ENCODE measurements at places on chromosomes 13 and 19.

DNA sequence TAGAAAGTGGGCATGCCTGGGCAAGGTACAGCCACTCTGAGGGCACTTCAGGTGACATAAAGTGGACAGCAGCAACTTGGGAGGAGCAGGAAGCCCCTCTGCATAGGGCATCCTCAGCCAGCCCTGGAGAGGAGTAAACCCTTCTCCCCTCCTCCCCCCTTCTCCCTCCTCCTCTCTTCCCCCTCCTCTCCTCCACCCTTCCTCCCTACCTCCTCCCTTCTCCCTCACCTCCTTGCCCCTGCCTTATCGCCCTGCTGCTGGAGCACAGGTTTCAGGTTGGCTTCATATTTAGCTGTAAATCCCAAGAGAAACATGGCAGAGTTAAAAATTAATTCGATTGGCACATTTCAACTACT, 30.5 kb upstream of the ATP12A start:
- DNase-seq = no peak

DNA sequence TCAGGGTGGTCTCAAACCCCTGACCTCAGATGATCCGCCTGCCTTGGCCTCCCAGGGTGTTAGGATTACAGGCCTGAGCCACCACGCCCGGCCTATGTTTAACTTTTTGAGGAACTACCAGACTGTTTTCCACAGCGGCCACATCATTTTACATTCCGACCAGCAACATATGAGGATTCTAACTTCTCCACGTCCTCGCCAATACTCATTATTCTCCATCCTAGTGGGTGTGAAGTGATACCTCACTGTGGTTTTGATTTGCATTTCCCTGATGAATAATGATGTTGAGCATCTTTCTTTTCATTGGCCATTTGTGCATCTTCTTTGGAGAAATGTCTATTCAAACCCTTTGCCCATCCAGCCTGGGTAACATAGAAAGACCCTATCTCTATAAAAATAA, 14.8 kb downstream of the SLC5A5 start:
- DNase-seq = no peak

DNA sequence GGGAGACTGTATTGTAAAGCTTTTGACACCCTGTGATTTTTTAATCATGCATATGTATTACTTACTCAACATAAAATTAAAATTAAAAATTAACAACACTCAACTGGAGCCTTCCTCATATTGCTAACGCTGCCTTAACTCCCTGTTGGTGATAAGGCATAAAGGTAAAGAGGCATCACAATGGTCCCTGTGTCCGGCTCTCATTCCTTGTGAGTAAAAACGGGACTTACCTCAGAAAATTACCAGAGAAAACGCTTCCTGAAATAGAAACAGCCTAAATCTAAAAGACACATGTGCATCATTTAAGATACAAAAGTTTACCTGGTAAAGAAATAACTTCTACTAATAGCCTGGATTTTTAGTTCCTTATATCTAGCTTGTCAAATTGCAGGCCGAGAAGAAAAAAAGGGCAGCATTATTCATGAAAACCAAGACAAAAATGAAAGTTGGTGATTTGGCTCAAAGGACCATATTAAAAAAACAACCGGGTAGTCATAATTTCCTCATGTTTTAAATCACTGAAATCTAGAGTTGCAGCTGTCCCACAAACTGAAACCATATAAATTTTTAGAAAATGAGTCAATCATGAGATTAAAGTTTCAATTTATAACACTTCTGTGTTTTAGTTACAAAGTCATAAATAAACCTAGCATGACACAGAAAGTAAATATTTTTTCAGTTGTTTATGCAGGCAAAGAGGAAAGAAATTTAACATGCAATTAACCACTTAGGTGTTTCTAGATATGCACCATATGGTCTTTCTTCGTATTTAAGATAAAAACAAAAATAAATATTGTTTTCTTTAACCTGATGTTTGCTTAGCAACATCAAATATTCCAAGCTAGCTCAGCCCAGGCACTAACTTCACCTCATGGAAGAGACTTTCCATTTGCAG, 94.7 kb downstream of the MIPEP start:
- no peak for DNase-seq

DNA sequence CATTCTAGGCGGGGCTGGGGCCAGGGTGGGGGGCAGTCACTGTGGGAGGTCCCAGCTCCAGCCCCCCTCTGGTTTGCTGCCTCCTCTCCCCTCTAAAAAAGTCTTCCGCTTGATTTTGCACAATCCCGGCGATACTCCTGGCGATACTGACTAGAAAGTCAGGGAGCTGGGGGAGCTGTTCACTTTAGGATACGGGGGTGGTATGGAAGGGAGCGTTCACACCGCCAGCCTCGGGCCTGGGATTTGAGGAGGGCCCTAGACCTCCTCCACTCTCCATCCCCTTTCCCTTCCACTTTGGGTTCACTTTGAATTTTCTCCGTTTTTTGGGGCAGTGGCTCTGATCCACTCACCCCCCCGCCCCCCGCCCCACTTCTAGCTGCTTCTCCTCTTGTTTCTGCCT, 35.0 kb downstream of the KEAP1 start:
- no peak for DNase-seq

- no peak for DNase-seq
Observed at GRCh38 chr13:40639221-40639681, 27.2 kb downstream of the FOXO1 start.

GRCh38 chr13:77118134-77118533, 91.2 kb upstream of the FBXL3 start:
- DNase-seq = no peak

GRCh38 chr13:34174671-34175145, 356.8 kb downstream of the RFC3 start:
- DNase-seq = no peak

- DNase-seq = no peak
Observed at GRCh38 chr13:81139987-81140386, 799.1 kb upstream of the SPRY2 start.

GRCh38 chr19:49817964-49818648, at the start of gene MED25:
Gene MED25, plus strand, starts transcription at chr19:49818289. Its CDS starts 53 bp downstream, at chr19:49818342.
- DNase-seq = peak; percentile 75

DNA sequence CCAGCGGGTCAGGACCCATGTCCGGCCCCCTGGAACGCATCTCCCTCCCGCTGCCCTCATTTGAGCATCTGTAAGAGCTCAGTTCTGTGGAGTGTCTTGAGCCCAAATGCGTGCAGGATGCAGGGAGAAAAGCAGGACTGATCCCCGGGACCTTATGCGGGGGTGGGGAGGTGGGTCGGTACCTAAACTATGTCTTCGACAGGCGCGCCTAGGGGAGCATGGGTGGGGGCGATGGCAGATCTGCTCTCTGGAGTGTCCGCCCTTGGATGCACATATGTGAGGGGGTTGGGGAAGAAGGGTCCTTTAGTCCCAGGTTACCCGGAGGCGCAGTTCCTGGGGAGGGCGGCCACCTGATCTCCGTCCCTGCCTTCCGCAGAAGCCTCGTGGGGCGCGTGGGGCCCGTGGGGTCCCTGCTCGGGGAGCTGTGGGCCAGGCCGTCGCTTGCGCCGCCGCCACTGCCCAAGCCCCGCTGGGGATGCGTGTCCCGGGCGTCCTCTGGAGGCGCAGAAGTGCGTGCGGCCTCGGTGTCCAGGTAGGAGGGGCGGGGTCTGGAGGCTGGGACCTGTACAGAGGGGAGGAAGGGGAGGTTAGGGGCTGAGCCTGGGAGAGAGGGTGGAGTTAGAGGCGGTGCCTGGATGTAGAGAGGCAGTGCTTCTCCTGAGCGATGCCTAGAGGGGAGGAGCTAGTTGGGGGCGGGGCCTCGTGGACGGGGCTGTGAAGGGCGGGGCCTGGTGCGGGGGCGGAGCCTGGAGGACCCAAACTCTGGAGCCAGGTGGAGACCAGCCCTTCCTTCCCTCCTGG, 2.9 kb downstream of the CILP2 start:
- DNase-seq = no peak

DNA sequence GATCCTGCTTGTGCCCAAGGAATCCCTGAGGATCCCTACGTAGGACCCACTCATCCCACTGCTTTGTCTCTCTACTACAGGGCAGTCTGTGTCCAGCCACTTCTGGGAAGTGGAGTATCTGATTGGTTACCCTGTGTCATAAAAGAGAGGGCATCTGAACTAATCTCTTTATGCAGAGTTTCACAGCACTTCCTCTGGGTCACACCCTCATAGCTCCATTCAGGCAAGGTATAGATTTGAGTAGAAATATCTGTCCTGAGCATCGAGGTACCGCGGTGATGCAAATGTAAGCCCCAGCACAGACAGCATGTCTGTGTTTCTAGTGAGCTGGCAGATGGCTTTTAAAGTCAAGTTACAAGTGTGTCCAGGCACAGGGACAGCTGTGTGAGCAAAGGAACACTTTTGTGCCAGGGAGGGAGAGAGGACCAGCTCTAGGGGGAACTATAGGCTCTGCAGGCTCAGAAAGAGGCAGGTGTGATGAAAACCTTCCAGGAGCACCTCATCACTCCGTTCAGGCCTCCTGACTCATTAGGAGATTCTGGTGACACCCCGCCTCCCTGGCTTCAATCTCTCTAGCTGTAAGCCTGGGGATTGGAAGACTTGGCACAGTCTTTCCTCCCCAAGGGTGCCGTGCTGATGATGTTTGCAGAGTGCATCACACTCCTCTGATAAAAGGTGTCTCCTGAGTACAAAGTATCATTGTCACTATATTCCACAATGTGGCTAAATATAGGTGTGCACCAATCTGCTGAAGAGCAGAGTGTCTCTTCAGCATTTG, 84.3 kb upstream of the UBL3 start:
- DNase-seq = no peak

DNA sequence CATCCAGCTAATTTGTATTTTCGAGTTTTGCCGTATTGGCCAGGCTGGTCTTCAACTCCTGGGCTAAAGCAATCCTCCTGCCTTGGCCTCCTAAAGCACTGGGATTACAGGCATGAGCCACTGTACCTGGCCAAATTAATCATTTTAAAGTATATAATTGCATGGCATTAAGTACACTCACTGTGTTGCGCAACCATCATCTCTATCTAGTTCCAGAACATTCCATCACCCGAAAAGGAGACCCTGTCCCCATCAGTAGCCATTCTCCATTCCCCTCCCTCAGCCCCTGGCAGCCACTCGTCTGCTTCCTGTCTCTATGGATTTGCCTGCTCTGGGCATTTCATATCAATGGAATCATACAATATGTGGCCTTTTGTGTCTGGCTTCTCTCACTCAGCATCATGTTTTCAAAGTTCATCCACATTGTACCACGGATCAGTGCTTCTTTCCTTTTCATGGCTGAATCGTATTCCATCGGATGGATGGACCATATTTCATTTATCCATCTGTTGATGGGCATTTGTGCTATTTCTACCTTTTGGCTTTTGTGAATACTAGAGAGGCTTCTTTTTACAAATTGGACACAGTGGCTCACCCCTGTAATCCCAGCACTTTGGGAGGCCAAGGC, 13.1 kb downstream of the PGPEP1 start:
- no peak for DNase-seq

DNA sequence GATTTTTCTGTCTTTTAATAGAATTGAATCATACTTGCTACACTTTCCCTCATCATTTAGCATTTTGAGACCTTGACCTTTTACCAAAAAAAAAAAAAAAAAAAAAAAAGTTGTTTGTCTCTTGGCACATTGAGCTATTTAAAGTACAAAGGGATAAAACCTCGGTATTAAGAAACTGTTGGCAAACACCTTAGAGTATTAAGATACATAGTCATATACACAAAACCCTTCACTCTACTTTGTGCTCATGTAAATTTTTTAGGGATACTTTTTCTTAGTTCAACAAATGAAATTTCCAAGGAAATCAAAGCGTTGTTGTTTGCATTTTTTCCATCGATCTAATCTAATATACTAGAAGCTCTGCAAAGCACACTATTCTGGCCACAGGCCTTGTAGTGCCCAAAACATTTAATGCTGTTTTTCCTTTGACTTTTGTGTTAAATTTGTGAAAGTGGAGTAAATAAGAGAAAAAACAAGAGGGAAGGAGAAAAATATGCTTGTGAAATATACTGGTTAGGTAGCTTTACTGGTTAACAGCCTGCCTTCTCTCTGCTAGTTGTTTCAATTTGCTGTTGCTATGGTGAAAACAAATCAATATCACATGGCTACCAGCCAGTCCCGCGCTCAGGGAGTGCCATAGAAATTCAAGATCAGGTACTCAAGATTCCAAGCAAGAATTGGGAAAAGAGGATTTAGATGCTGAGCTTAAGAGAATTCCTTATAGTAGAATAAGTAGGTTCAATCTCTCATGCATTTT, 2.6 kb downstream of the MBNL2 start:
- no peak for DNase-seq

DNA sequence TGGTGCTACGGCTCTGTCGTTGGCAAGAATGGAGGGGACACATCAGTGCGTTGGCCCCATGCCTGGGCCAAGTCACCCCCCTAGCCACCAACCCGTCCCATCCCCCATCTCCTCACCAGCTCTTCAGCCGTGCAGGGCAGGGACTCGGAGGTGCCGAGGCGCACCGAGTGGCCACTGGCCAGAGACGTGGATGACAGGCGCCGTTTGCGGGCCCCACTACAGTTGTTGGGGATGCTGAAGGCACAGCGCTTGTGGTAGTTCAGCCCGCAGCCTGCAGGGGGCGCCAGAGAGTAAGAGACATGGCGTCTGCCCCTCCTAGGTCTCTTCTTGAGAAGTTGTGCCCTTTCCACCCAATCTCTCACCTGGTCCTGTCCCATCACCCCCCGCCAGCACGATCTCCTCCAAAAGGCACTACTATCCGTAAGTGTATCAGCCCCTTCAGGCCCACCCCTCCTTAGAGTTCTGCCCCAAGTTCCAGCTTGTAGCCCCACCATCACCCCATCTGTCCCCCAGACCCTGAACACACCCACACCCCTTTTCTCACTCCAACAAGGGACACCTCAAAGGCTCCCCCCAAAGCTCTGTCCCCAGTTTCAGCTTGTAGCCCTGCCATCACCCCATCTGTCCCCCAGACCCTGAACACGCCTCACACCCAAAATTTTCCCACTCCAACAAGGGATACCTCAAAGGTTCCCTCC, 12.4 kb downstream of the PRKD2 start:
- DNase-seq = peak; percentile 90

DNA sequence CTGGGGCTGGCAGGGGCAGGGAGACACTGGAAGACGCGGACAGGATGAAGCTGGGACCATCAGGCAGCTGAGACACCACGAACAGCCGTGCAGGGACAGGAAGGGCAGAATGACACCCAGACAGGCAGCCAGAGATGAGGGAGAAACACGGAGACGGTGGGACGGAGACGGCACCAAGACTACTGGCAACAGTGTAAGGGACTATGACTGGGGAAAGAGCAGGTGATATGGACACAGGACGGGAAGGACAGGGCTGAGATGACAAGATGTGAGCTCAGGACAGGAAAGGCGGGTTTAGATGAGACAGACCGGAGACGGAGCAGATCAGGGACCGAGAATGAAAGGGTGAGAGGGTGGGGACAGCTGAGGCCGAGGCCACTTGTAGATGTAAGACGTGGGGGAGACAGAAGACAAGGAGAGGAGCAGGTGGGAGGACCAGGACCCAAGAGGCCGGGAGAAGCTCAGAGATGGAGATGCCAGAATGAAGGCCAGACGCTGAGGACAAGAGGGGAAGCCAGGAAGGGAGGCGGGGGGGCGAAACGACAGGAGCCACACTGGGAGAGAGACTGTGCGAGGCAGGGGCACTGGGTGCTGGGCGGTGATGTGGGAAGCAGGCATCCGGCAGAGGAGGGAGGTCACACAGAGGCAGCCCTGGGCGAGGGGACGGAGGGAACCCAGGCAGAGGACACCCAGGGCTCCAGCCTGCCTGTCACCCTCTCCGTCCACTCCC, 17.5 kb upstream of the EHD2 start:
- DNase-seq = no peak

GRCh38 chr13:23758798-23759527, 130.2 kb downstream of the MIPEP start:
- no peak for DNase-seq
